ENCODE measurements at places on chromosomes 1 and 21.
A peak's percentile ranks its signal among the peaks of the same experiment; 100 is the strongest.

DNA sequence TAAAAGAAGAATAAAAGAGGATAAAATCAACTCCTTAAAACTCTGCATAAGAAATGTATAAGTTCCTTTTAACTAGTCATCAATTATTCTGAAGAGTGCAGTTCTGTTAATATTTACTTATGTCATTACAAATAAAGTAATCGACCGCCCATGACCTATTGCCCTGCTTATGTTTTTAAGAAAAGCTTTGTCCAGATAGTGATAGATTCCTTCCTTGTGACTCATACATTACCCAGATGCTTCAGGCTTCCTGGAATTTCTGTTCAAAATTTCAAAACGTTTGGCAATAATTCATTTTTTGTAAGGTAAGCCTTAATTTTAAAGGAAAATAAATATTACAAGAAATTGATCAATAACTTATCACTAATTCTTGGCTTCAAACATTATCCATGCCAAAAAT lies 918.2 kb upstream of the ADGRL2 start:
- DNase-seq = no peak

DNA sequence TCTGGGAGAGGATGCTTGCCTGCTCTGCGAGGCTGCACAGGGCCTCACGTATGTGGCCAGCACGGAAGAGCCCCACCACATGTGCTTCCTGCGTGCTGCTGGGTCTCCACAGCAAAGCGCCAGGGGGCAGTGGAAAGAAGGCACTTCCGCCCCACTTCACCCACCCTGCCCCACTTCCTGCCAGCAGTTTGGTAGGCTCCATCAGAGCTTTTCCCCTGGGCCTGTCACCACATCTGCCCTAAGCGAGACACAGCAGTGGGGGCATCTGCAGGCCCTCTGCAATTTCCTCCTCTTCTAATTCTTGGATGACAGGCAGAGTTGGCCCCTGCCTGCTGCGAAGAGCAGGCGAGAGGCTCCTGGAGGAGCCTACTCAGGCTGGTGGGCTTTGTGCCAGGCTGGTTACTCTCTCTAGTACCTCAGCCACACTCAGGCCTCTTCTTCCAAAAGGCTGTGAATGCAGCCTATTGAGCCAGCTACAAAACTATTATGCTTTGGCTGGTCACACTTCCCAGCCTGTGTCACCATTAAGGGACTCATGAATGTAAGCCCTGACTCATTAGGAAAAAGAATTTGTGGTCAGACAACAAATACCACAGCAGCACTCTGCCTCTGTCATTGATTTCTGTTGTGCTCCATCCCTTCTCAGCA lies 25.0 kb downstream of the CD244 start:
- peak; percentile 84 for DNase-seq

GRCh38 chr21:44653123-44653522 lies 1.3 kb downstream of the KRTAP12-4 start:
- no peak for DNase-seq

GRCh38 chr1:40897513-40897912 lies 35.4 kb upstream of the CITED4 start:
- no peak for DNase-seq

DNA sequence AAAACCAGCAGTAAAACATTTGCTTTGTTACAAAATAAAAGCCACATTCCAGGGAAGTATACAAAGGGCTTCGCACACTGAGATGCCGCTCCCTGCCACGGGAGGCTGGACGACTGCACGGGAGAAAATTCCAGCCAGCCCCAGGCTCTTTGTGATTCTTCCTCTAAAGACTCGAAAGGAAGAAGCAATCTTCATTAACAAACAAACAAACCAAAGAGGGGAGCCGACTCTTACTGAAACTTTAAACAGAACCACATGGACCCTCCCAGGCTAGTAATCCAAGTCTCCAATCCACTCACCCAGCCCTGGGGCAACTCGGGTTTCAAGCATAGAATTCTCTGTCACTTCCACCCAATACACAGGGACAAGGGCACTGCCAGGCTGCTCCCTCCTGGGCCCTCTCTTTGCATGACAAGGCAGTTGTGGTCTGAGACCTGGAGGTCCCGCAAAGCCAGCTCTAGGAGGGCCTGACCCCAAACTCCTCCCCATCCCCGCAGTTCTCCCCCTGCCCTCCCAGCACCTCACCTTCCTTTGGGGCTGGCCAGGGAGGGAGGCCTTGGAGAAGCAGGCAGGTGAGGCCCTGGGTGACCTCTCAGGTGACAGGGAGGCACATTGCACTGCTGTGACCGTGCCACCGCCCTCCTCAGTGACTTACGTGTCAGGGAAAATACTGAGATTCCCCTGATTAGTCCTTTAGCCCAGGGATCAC lies 26.6 kb upstream of the COL18A1 start:
- DNase-seq = peak; percentile 16

GRCh38 chr1:233180641-233181364 lies 114.7 kb downstream of the PCNX2 start:
- no peak for DNase-seq

DNA sequence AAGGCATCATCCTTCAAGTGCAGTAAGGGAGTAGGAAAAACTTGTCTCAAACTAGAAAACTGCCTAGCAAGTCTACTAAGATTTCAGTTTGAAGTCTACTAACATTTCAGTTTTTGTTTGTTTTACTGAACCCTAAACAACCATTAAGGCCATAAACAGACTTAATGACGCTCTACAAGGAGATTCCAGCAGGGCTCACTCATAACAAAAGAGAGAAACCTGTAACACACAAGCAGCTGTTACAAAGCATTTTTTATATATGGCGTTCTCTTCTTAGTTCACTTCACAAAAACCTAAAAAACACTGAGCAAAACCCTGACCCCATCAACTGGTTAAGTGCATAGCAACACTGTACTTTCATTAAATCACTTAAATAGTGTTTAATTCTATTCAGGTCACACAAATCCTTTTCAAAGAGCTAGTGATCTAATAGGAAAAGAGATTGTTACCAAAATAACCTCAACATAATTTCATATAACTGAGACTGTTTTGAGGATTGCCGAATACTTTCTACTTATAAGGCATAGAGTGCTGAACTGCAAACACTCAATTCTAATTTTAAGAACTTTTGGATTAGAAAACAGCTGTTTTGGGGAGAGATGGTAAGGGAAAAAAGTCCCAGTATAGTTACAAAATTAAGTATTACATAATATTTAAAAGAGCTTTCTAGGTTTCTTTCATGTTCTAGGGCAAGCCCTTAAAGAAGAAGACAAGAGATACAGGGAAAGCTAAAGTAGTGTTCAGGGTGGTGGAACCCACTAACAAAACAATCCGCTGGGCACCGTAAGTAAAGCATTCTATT lies 1.4 kb downstream of the B3GALNT2 start:
- no peak for DNase-seq
